NCI-H345 (cell line): ENCODE measurements at places on chromosomes 6 and 20.

GRCh38 chr20:49349694-49350252 is 71.9 kb upstream of the ZNFX1 start:
- DNase-seq, result no peak

- no peak for DNase-seq
These were observed 179.2 kb upstream of the TNFAIP3 start for GRCh38 chr6:137687818-137688217.

- DNase-seq, result no peak
These were observed 215.5 kb upstream of the SNX9 start for GRCh38 chr6:157607317-157608109.

- no peak for DNase-seq
These were observed 112.9 kb upstream of the MLIP start for GRCh38 chr6:53998303-53998702.

GRCh38 chr20:61161726-61162390 is 90.2 kb upstream of the CDH4 start:
- no peak for DNase-seq

GRCh38 chr20:57999465-58000111 is 228.9 kb downstream of the ANKRD60 start:
- DNase-seq, result no peak

DNA sequence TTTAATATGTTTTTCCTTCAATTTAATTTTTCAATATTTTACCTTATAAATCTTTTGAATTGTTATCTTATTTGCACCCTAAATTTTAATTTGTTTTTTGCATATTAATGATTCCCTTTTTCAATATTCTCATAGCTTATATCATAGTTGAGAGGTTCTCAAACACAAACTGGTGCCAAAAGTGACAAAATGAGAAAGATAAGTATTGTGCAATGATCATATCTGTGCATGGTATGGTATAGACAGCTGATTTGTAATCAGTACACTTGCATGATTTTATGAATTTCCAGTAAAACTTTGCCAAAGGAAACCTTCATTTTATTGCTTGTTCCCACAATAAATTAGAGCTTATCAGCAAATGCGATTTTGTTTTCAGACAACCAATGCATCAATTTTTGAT is 161.0 kb upstream of the HDAC2 start:
- no peak for DNase-seq

GRCh38 chr20:18971574-18971973 is 158.0 kb downstream of the SCP2D1 start:
- DNase-seq, result no peak

DNA sequence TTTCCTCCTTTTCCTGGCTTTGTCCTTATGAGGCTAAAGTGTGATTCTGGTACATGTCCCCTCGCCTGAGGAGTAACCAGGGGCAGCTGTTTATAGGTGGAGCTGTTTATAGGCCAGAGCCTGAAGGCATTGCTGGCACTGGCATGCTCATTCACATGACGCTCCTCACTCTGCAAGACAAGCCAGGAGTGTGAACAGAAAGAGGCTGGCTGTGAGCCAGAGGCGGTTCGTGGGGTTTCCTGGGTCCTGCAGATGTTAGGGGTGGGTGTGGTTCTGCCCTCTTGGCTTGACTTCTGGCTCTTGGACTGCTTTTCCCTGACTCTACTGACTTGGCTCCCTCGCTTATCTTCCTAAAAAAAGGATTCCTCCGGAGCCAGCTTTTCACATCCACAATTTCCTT is 12.8 kb upstream of the MDFI start:
- DNase-seq, result peak; percentile 66

GRCh38 chr20:39309458-39309857 is 347.3 kb downstream of the DHX35 start:
- DNase-seq, result no peak

DNA sequence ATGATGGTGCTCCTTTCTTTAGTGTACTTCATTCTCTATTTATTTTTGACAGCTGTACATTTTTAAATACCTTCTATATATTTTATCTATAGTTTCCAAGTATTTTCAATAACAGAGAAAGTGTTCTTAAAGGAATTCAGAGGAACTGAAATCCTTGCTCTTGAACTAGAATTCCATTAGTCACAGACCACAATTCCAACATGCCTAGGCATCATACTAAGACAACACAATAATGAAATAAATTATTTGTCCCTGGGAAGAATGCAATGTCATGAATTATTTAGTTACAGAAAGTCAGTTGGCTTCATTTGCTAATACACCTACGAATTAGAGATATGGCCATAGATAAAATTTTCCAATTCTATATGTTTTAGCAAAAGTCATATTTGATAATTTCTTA is 671.2 kb downstream of the EPHA7 start:
- no peak for DNase-seq

- no peak for DNase-seq
These were observed 29.1 kb upstream of the APCDD1L start for GRCh38 chr20:58544286-58544685.

DNA sequence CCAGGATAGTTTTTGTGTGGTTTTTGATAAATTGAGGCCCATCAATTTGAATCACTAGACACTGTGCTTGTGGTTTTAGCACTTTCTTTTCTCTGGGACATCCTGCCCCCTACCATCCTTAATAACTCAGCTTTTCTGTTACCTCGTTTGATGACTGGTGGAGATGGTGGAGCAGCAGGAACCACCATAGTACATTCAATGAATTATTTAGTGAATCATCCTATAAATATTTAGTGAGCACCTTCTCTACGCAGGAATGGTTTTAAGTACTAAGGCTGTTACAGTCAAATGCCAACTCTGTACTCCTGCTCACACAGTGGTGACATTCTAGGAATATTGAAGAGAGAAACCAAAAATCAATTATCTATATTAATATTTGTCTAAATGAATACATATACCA is 585.2 kb downstream of the HAO1 start:
- no peak for DNase-seq

DNA sequence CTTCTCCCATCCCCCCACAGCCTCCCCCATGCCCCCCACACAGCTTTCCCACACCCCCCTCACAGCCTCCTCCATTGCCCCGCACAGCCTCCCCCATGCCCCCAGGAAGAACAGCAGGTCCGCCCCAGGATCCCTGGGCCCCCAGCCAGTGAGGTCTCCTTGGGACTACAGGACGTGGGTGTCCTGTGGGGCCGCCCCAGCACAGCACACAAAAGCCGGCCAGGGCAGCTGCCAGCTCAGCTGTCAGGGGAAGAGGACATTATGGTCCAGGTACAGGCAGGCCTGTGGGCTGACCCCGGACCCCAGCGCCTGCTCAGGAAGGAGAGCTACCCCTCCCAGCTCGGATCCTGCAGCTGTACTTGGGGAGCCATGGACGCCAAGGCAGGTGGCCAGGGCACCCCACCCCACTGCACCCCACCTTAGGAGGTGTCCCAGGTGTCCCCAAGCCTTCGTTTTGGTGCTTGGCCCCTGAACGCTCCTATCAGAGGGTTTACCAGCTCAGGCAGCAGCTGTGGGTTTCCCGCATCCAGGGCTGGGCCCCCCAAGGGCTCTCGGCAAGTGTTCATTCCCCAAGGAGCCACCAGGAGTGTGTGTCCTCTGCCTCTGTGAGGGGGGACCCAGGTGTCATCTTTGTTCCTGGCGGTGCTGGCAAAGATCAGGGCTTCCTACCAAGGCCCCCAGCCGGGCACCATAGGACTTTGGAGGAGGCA is 42.3 kb upstream of the GATA5 start:
- no peak for DNase-seq

DNA sequence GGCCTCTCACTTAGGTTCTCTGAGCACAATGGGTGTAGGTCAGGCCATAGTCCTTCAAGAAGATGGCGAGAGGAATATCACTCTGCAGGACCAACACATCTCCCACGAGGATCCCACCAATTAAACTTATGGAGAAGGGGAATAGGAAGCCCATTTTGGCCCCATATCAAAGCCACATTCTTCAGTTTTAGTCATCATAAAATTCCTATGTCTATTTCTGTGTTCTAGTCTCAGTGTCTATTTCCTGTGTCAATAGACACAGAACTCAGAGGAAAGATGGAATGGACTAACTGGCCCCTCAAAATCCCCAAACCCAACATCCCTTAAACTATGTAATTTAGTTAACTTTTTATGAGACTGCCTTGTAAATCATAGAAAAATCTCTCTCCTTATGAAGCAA is 216.8 kb downstream of the HACE1 start:
- no peak for DNase-seq

GRCh38 chr6:139642346-139642745 is 267.9 kb upstream of the CITED2 start:
- DNase-seq, result no peak

DNA sequence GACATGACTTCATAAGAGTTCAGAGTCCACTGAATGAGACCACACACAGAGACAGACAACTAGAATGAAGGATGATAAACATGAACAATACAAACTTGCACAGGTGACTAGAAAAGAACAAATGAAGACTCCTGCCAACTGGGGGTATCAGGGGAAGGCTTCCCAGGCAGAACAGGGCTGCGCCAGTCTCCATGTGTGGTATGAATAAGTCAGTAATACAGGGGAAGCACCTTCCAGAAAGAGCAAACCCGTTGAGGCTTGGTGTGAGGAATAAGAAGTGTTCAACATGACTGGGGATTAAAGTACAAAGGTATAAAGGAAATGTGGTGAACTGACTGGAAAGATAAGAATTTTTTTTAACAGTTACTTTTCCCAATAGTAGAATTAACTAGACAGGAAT is 3.7 kb upstream of the SLC17A2 start:
- no peak for DNase-seq

DNA sequence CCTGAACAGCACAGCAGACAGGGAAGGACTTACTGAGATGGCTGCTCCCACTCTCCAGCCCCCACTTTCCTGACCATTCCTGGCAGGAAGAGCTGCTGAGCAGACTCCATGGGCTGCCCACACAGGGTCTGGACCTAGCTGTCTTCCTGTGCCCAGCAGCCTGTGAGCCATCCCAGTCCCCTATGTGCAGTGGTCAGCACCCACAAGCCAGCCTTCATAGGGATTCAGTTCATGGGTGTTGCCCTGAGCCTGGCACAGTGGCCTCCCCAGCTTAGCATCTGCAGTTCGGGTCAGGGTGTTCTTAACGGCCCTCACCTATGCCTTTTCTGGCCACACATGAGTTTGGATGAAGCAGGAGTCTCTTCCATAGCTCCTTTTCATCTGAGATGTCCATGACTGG is 32.0 kb downstream of the UBD start:
- DNase-seq, result no peak

GRCh38 chr6:1911474-1911873 is 301.8 kb downstream of the FOXC1 start:
- no peak for DNase-seq
